EL (cell line): ENCODE measurements at places on chromosomes 1 and 21.

- DNase-seq = no peak
Measured at GRCh38 chr1:160658162-160658813, 11.4 kb upstream of the SLAMF1 start.

DNA sequence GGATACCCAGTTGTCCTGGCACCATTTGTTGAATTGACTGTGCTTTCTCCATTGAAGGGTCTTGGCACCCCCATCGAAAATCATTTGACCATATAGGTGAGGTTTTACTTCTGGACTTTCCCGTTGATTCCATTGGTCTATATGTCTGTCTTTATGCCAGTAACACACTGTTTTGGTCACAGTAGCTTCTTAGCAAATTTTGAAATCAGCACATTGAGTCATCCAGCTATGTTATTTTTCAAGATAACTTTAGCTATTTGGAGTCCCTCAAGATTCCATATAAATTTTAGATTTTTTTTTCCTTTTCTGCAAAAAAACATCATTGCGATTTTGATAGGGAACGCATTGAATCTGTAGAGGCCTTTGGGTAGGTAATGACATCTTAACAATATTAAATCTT, 235.6 kb downstream of the SMYD3 start:
- DNase-seq = no peak

GRCh38 chr1:177706977-177707376, 262.9 kb downstream of the SEC16B start:
- DNase-seq = no peak

- DNase-seq = no peak
Measured at GRCh38 chr1:232998138-232998537, 47.7 kb downstream of the NTPCR start.

- DNase-seq = no peak
Measured at GRCh38 chr1:17270891-17271765, 22.2 kb downstream of the PADI3 start.

- DNase-seq = no peak
Measured at GRCh38 chr1:207892764-207893163, 18.2 kb downstream of the CD34 start.

- DNase-seq = no peak
Measured at GRCh38 chr1:26953374-26953773, 6.9 kb downstream of the KDF1 start.

DNA sequence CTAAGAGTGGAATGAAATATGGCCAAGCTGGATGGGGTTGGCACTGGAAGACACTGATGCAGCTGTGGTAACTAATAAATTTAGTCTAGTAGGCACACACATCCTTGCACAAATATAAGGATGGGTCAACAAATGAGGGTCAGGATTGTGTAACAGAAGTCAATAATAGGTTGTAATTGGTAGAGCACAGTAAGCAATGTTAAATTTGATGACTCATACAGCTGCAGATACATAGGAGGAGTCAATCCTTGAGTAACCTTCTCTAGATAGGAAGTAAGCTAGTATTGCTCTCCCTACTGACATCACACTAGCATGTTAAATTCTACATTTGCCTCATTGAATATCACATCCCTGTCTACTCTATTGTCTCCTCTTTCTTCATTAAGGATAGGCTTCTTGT, 332.1 kb downstream of the PTPRC start:
- peak; percentile 34 for DNase-seq

DNA sequence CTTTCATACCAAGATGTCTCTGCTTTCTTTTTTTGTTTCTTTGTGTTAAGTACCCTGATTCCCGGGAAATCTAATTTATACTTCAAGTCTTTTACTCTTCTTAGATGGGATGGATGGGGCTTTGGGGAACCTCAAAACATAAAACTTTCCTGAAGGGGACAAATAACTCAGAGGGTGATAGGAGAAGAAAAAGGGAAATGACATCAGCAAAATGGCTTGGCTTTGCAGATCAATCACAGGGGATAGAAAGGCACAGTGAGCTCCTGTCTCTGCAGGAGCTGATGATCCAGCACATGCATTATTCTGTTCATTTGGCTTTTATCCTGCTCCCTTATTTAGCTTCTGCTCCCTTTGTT, 1.4 kb upstream of the CA14 start:
- no peak for DNase-seq

DNA sequence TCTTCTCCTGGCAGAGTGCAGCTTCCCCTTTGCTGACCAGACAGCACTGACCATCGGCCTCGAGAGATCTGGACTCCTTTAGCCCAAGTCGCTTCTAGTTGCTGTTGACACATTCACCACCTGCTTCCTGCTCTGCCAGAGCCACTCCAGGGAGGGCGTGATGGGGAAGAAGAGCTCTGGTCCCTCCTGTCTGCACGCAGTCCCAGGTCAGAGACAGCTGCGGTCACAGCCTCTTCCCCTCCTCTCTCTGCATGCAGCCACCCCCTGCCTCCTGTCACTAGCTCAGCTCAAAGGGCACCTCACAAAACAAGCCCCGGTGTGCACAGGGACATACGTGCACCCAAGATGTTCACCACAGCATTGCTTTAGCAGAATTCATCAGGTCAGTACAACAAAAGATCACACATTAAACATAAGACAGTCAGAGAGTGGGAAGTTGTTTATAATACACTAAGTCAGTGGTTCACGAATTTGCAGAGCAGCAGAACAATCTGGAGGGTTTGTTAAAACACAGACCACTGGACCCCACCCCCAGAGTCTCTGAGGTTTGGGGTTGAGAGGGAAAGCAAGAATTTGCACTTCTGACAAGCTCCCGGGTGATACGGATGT, 132.9 kb downstream of the SYF2 start:
- no peak for DNase-seq

DNA sequence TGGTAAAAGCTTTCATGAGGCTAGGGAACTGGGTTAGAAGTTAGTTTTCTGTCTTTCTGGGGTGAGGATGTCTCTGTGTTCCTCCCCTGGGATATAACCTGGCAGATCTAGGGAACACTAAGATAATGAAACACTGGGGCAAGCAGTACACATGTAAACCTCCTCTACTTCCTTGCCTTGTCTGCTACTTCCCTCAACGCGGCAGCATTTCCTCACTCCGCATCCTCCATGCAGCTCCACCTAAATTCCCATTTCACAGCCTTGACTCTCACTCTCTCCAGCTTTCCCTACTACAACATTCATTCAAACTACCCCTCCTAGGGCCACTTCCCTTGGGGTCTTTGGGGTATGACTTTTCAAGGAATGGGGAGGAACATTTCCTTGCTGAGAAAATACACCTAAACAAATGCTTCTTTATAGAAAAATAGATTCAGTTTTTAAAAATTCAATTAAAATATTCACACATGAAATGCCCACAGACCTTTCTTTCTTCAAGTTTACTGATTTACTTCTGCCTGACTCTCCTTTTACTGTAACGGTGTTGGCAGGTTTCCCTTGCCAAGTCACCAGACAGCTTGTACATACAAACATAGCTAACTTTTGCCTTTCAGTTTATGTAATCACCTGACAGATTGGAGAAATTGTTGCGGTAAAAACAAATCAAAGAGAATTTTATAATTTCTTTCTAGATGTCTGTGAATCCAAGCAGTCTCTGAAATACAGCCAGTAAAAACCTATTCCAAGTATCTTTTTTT, 90.1 kb downstream of the TNFSF18 start:
- DNase-seq = no peak

- DNase-seq = peak; percentile 73
Measured at GRCh38 chr1:234617131-234617985, 7.4 kb upstream of the IRF2BP2 start.

DNA sequence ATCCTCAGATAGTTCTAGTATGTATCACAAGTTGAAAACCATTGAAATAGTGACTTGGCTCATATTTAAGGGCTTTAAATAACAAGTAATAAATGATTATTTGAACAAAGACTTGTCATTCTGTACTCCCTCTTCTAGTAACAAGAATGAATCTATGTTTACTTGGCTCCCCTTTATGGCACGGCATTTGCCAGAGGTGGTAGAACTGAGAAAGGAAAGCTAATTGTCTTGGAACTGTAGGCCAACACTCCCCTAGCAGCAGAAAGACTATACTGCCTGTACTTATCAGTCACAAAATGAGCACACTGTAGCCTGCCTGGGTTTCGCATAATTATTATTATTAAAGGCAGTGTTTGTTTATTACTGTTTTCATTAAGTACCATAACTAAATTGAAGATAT, 29.6 kb upstream of the SMYD2 start:
- no peak for DNase-seq

DNA sequence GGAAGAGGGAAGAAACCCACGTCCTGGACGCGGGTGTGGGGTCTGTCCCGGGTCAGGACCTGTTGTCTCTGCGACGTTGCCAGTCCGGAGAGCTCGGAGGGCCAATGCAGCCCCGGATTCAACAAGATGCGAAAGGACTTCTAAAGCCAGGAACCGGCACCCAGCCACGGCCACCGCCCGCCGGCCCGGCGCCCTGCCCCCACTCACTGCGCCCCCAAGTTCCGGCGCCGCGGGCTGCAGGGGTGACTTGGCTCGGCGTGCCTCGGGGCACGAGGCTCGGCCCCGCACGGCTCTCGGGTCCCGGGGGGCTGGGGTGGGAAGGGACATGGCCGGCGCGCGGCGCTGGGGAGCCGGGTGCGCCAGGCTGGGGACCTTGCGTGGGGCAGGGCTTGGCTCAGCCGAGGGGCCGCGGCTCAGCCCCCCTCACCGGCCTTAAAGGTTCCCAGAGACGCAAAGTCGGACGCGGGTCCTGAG, 51.8 kb upstream of the H6PD start:
- DNase-seq = no peak

GRCh38 chr1:210698661-210699060, 370.0 kb downstream of the HHAT start:
- no peak for DNase-seq

DNA sequence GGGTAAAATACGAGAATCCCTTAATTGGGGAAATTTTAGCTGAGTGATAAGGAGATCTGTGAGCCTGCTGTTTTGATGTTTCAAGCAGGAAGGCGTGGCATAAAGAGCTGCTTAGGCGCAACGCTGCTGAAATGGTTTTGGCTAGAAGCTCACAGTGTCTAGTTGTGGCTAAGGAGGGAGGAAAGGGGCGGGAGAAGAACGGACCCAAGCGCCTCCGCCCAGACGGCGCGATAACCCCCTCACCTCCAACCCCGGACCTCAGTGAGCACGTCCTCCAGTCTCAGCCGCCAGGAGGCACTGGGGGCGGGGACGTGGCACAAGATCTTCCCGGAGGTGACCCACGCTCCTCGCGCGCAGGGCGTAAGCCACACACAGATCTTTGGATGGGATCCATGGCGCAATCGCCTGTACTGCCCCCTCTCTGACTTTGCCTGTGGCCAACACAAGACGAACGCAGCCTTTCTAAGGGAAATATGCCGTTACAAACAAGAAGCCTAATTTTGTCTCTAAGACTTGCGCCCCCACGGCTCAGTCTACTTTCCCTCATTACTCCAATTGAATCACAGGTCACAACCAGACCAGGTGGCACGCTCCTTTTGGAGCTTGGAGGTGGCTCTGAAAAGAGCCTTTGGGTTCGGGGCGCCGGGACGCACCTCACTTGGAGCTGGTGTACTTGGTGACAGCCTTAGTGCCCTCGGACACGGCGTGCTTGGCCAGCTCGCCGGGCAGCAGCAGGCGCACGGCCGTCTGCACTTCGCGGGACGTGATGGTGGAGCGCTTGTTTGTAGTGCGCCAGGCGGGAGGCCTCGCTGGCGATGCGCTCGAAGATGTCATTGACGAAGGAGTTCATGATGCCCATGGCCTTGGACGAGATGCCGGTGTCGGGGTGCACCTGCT, 23.4 kb upstream of the RNF187 start:
- DNase-seq = peak; percentile 34

- DNase-seq = no peak
Measured at GRCh38 chr1:168371477-168371876, 90.8 kb downstream of the TBX19 start.

- DNase-seq = peak; percentile 38
Measured at GRCh38 chr1:41387667-41388091, 26.4 kb downstream of the FOXO6 start.

DNA sequence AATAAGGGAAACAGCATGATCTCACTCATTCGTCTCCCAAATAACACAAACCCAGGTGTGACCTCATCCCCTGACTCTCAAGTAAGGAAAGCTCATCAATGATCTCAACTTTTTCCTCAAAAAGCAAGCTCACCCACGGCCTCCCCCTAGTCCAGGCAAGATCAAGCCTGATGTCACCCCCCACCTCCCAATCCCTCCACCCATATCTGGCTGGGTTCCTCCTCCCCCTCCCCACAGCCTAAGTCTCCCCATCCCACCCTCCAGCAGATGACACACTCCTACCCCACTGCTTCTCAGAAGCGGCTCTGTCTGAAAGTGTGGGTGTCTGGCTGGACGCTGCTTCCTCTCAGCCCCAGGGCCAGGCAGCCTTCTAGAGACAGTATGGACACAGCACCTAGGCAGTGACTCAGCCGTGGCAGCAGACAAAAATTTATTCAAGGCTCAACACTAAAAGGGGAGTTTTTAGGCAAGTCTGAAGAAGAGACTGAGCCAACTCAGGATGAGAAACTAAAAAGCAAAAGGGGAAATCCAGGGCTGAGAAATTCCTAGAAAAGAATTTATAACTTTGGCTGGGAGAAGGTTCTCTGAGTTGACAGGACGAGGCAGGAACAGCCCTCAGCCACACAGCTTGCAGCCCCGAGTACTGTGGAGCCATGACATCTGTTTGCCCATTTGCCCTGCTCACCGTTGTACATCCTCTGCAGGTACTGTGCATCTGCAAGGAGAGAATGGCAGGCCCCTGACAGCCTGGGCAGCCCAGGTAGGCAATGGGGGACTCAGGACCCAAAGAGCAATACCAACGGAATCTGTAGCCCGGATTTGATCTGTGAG, 81.6 kb upstream of the LRRC8D start:
- DNase-seq = peak; percentile 67

GRCh38 chr1:204991342-204991844, 51.6 kb upstream of the CNTN2 start:
- DNase-seq = no peak

DNA sequence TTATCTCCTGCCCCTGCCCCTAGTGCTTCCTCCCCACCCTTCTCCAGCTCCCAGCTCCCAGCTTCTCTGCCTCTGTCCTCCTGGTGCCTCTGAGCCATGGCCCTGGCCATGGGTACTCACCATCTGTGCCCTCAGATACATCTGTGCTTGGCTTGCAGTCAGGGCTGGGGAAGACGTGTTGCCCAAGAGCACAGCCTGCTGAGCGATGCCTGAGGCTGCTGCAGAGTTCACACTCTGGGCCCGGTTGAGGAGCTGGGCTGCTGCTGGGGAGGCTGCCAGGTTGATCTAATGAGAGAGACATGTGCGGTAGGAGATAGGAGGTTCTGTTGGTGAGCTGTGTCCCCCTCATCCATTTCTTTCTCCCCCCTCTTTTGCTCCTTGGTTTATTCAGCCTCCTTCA, 49.4 kb upstream of the A3GALT2 start:
- peak; percentile 84 for DNase-seq

GRCh38 chr1:245718123-245718522, 563.3 kb downstream of the KIF26B start:
- no peak for DNase-seq

GRCh38 chr1:220797044-220797443, 10.3 kb downstream of the MTARC1 start:
- DNase-seq = no peak
